Astrocyte of the cerebellum (primary cell): ENCODE measurements at places on chromosomes 5 and 9.

DNA sequence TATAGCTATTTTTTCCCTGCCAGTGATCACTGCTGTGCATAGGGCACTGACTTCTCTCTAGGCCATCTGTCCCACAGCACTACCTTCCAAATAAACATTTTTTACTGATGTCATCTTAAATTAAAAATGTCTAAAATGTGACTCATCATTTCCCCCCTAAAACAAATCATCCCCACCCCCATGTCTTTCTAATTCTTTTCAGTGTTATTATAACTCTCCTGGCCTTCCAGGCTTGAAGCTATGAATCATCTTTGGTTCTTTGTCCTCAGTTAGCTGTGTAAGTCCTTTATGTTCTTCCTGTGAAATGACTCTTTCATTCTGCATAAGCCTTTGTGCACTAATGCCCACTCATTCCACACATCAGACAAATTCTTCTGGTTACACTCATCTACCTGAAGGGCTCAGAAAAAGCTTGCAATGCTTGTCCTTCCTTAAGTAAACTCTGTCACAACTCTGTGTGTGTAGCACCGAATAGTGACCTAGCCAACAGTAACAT is 78.1 kb downstream of the CFAP95 start:
- DNase-seq, result peak; percentile 81

DNA sequence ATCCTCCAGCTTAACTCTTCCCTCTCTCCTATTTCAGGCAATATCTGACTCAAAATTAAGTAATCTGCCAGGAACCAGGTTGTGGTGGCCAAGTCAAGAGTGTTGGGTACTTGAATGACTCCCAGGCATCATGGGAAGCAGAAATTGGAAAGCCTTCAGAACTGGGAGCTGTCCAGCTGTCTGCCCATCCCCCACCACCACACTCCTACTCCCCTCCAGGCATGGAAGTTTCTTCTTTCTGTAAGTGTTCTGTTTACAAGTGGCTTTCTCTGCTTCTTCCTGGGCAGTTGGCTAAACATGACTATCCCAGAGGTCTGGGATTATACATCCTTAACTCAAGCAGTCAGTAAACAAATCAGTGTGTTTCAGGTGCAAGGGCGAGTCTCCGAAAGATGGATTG is 14.6 kb upstream of the PBX3 start:
- DNase-seq, result no peak

GRCh38 chr9:70502690-70503089 is 88.2 kb upstream of the KLF9 start:
- no peak for DNase-seq

DNA sequence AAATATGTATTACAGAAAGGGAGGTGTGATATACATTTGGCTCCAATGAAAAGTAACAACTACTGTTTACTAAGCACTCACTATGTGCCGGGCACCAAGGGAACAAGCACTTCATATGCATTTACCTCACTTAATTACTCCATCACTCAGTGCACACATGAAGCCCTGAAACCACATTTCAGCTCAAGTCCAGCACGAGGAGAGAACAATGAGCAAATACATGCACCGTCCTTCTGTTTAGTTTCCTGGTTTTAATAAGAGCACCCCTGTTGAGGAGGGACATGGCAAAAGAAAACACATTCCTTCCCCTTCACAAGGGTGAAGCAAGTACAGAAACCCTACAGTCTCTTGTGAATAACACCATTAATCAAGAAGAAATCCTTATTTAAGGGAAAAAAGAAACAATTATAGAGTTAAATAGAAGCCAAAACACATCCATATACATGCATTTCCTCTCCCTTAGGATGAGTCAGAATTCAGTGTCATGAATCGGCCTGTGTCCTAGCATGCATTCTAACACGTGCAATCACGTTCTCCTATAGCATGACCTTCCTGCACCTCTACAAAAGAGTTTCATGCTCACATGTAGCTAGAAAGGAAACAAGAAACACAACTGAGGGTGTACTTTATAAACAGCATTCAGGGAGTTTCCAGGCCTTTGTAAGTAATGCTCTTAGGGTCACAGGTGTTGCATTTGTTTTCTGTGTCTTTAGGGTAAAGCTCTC is 411.6 kb downstream of the BNC2 start:
- DNase-seq, result peak; percentile 36

DNA sequence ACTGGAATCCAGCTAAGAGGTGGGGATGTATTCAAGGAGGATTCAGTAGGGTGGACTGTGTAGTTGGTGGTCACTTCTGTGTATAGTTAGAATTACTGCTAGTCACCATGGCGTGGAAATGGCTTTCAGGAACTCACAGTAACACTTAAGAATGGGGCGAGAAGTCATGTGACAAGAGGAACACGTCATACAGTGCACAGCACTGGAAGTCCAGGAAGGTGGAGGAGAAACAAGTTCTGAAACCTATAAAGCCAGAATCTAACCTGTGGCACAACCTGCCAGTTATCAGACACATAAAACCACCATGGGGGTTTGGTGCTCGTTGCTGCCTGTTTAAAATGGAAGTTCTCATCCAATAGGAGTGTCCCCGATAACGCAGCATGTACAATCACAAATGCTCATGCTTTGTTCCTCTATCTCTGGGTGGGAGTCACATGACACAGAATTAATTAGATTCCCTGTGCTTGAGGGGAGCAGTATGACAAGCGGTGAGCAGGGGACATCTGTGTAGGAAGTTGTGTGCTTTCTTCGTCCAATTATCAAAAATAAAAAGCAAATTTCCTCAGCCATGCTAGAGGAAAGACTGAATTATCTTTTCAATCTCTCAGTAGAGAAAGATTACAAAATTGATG is 193.0 kb downstream of the SPOCK1 start:
- no peak for DNase-seq

DNA sequence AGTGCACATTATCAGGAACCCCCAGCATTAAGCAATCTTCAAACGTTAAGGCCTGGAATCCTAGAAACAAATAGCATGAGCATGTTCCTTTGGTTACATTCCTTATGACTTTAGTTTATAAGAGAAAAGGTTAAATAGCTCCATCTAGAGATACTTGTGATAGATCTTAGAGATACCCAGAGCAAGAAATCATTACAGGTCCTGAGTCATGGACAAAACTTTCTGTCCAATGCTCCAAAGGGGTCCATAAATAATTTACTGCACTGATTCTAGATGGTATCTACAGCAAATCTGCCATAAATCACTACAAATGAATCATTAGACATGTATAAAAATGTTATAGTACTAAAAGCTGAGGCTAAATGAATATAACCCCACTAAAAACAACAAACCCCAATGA is 139.6 kb downstream of the HTR1A start:
- no peak for DNase-seq

DNA sequence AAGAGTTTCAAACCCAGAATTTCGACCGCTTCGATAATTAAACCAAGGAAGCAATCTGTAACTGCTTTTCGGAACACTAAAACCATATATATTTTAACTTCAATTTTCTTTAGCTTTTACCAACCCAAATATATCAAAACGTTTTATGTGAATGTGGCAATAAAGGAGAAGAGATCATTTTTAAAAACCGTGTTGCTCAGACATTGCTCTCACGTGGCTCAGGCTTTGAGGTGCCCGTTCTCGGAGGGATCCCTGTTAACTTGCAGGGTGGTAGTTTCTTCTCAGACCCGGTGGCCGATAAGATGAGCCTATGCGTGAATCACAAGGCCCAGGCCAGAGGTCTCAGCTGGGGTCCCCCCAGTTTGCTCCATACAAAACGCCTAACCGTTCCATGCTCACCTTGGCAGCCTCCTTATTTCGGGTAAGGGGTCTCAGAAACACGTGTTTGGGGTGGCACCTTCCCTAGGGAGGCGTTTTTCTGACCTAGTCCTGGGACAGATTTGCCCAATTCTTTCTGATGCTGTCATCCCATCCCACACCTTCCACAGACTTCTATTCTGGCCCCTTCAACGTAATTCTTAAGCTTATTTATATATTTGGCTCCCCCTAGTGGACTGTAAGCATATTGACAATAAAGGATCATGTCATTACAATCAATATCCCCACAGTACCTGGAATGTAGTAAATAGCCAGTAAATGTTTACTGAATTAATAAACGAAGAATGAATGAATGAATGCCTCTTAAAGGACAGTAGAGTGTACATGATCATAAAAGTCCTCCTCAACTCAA is 48.1 kb downstream of the THBS4 start:
- peak; percentile 38 for DNase-seq

DNA sequence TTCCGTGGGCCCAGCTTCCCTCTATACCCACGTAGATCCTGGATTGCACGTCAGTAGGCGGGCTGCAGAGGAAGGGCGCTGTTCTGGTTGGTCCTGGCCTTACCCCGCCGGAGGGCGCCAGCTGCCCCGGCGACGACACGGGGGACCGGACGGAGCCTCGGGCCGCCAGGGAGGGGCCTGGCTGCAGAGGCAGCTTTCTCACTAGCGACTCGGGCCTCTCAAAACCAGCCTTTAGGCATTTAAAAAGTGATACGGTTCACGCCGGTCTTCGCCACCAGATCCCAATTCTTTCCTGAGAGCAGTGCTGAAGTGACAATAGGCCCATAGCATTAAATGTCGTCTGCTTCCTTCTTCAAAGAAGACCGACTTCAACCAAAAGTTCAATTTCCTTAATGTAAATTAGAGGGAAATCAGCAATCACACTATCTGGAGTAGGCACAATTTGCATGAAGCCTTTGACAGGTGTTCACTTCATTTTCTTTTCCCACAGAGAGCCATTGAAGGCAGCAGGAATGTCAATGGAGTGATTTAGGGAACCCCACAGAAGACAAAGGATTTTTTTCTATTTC is 17.6 kb upstream of the UBE2D2 start:
- DNase-seq, result no peak

GRCh38 chr9:134236001-134236421 is 71.6 kb upstream of the RNU6ATAC start:
- DNase-seq, result no peak

DNA sequence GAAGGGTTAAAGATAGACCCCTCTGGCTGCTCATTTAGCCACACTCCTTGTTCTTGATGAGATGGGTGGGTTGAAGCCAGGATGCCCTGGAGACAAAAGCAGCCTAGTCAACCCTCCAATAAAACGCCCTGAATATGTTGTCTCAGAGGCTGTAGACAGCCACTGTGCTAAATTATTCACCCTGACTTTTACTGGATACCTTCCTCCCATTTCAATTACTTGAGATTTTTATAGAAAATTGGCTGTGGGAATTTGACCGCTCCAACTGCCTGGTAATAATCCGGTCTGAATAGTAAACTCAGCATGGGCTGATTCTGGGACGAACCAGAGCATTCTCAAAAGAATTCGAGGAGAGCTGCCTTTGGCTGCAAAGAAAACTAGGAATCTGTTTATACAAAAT is 104.2 kb downstream of the SNX18 start:
- no peak for DNase-seq

GRCh38 chr5:81232464-81233079 is 550 bp upstream of the CKMT2 start:
- DNase-seq, result no peak

GRCh38 chr5:18503797-18504328 is 869.6 kb downstream of the TAF11L14 start:
- no peak for DNase-seq

DNA sequence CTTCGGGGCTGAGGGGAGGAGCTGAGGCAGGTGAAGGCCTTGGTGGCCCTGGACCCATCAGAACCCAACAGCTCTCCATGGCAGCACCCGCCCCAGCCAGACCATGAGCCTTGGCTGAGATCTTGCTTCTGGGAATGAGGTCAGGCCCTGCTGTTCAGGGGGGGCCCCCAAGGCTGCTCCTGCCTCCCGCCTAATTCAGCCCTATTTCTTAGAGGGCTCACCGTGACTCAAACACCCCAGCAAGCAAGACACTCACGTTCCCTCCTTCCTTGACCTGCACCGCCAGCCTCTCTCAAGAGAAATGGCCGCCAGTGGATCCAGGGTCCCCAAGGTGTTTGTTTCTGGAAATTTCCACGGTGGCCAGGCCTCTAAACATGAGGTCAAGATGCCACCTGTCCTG is 61.4 kb upstream of the PPP1R26 start:
- no peak for DNase-seq

GRCh38 chr5:153157156-153157555 is 333.3 kb upstream of the GRIA1 start:
- DNase-seq, result no peak

DNA sequence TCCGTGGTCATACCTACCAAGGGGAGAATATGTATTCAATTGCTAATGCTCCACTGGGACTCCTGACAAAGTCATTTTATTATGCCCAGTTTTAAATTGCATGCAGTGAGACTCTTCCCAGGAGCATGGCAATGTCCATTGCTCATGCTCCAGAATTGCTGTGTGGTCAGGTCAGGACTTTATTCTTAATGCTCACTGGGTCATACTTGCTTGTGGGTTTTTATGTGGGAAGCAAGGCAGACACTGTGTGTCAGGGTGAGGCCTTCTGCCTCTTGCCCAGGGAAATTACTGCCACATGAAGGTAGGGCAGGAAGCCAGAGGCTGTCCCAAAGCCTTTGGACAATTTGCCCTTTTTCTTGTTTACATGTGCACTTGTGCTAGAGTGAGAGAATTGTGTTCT is 164.6 kb upstream of the MEF2C start:
- DNase-seq, result peak; percentile 8

DNA sequence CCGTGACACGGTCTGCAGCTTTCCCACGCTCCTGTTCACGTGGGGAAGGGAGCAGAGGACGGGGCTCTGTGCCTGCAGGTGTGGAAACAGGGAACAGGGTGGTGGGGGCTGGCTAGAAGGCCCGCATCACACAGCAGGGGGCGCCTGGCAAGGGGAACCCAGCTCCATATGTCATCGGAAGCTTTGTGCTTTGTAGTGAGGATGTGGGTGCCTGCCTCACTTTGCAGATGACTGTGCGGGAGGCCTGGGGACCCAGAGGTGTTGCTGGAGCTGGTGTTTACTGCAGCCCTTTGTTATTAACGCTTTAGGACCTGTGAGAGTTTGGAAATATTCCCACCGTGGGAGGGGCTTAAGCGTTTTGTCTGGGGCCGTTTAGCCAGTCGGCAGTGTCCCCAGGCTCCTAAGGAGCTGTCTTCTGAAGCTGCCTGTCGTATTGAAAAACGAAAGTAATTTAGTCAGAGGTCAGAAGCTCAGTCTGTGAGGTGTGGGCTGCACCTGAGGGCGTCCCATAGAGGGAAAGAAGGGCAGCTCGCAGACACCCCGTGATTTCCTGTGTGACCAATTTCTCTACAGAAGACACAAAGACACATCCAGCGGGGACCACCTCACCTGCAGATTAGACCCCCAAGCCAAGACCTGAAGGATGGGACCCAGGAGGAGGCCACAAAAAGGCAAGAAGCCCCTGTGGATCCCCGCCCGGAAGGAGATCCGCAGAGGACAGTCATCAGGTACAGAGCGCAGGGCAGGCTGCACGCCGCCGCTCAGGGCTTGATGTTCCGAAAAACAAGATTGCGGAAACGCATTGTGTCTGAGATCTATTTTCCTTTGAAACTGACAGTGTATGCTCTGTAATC is 9.1 kb downstream of the MAN1B1 start:
- DNase-seq, result no peak

GRCh38 chr9:120532475-120532874 is 47.5 kb downstream of the CDK5RAP2 start:
- DNase-seq, result no peak

- DNase-seq, result no peak
Observed at GRCh38 chr5:42429694-42430093, 6.5 kb downstream of the GHR start.

- no peak for DNase-seq
Observed at GRCh38 chr5:35853631-35854030, 3.1 kb upstream of the IL7R start.
